ENCODE measurements at places on chromosomes 11 and 22.

- DNase-seq, result no peak
Measured at GRCh38 chr22:42077486-42078125, 1.9 kb upstream of the SMDT1 start.

- no peak for DNase-seq
Measured at GRCh38 chr22:50439871-50440331, 34.9 kb downstream of the SBF1 start.

DNA sequence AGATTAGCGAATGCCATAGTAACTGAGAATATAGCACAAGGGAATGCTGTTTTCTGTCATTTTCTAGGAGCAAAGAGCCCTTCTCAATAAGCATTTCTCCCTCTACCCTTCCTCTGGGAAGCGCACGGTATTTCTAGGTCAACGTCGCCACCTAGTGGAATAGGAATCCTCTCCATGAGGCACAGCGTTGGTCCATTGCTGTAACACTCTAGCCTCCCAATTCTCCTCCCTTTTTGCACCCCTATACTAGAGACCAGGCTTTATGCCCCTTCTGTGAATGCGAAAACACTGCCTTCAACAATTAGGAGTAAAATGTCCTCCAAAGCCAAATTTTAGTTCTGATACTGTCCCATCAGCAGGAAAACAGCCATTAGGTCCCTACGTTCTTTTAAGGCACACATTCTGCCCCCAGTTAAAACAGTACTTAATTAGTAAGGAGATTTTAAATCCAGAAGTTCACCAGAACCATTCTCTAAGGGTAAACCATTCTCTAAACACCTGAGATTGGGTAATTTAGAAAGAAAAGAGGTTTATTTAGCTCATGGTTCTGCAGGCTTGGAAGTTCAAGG is 12.8 kb upstream of the HYLS1 start:
- peak; percentile 21 for DNase-seq

- no peak for DNase-seq
Measured at GRCh38 chr11:82747471-82747870, 13.8 kb upstream of the FAM181B start.

- no peak for DNase-seq
Measured at GRCh38 chr22:30167296-30167695, 79.3 kb downstream of the LIF start.

DNA sequence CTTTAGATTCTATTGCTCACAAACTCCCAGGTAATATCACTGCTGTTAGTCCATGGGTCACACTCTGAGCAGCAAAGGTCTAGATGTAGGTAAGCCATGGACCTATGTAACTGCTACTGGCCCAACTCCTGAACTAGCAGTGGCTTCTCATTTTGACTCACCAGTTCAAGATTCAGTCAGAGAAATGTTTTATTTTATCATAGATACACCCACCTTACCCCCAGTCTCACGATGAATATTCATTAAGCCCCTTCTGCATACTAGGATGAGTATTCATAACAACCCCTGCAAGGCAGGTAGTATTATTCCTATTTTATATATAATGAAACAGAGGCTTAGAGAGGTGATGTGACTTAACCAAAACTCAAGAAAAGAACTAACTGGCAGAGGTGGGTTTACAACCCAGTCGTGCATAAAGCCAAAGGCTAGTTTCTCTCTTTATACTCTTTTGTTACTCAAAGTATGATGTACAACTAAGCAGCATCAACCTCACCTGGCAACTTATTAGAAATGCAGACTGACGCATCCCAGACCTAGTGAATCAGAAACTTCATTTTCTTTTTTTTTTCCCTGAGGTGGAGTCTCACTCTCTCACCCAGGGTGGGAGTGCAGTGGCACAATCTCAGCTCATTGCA is 957.6 kb upstream of the CCDC90B start:
- no peak for DNase-seq

- no peak for DNase-seq
Measured at GRCh38 chr11:69644962-69645675, 4.2 kb downstream of the CCND1 start.

- DNase-seq, result no peak
Measured at GRCh38 chr22:31896472-31896871, 47.9 kb upstream of the YWHAH start.

GRCh38 chr22:50435291-50436014 is 39.4 kb downstream of the SBF1 start:
- no peak for DNase-seq

DNA sequence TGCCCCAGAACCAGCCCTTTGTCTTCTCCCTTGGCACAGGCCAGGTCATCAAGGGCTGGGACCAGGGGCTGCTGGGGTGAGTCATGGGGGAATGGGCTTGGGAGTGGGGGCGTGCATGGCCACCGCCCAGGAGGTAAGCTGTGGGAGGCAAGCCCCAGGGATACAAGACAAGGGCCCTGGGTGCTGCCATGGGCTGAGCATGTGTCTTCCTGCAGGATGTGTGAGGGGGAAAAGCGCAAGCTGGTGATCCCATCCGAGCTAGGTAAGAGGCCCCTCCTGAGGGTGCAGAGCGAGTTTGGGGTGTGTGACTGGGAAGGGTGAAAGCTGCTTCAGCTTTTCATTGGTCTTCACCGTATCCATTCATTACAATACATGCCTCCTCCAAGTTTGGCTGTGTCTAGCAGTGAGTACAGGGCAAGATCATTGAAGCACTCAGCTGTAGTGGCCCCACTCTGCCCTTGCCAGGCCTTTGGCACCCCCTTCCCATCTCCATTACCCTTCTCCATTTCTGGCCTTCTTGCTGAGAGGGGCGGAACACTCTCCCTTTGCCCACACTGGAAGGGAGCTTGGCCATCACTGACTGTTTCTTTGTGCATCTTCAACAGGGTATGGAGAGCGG is 2.5 kb downstream of the FKBP2 start:
- no peak for DNase-seq

GRCh38 chr22:29651652-29652051 is 48.2 kb downstream of the NF2 start:
- no peak for DNase-seq

- DNase-seq, result no peak
Measured at GRCh38 chr11:111124724-111125123, 120.8 kb upstream of the POU2AF2 start.

- DNase-seq, result peak; percentile 23
Measured at GRCh38 chr22:25048659-25049647, 96.4 kb downstream of the KIAA1671 start.

DNA sequence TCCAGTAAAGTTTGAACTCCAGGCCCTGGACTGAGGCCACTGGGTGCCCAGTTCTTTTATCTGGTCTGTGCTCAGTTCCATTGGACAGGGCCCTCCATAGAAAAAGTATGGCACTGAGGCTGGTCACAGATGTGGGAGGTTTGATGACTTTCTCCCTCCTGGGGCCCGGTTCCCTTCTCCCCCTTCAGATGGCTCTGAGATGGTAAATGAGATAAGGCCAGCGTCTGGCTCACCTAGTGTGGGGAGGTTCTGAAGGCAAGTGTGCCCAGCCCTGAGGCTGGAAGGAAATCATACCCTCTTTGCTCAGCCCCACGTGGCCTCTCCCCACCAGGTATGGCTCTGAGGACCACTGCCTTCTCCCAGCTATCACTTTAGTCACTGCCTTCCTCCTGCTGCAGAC is 1.5 kb upstream of the CLDN5 start:
- no peak for DNase-seq

DNA sequence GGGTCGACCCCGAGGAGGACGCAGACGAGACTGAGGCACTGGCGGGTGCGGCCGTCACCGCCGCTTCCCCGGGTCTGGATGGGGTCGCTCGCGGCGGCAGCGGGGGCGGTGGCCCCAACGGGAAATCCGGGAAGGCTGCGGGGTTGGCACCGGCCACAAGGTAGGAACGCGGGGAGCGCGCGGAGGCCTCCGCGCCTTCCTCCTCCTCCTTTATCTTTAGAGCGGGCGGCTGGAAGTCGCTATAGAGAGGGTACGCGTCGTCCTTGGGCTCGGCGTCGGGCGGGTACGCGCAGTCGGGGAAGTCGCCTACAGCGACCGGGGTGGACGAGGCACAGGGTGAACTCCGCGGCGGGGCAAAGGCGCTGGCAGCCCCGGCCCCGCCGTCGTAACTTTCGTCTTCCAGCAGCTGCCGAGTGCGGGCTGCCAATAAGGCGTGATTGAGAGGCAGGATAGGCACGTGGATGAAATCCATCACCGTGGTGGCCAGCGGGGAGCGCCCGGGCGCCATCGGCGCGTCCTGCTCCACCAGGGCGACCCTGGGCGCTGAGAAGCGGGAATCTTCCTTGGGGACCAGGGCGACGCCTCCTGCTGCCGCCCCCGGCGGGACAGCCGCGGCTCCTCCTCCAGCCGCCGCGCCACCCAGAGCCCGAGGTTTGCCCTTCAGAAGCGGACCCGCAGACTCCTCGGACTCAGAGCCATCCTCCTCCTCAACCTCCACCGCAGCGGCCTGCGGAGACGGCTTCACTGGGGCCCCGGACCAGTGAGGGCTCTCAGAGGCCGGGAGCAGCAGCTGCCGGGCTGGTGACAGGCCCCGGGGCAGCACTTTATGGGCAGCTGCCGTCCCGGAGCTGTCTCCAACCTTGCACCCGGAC is 1.7 kb downstream of the PGR start:
- DNase-seq, result no peak

Measured in T1000 (cell line).